CD8-positive, alpha-beta memory T cell (primary cell): ENCODE measurements at places on chromosomes 6 and 20. TPM values are rescaled to one million over a fixed set of nuclear protein-coding genes. Genes with fewer than 3 reads are reported as not detected.
A peak's percentile ranks its signal among the peaks of the same experiment; 100 is the strongest.

DNA sequence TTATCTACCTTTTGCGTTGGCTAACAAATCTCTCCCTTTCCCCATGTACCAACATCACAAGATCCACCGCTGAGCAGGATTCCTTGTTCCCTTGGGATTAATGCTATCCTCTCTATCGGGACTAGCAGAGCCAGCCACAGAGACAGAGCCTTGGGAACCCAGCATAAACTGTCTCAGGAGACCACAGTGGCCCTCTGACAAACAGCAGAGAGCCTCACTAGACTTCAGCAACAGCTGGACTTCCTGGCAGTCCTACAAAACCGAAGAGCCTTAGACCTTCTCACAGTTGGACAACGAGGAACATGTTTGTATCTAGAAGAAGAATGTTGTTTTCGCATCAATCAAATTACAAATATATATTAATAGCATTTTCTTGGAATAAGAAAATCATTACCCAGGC is 39.6 kb upstream of the POU5F1 start:
- no peak for DNase-seq

DNA sequence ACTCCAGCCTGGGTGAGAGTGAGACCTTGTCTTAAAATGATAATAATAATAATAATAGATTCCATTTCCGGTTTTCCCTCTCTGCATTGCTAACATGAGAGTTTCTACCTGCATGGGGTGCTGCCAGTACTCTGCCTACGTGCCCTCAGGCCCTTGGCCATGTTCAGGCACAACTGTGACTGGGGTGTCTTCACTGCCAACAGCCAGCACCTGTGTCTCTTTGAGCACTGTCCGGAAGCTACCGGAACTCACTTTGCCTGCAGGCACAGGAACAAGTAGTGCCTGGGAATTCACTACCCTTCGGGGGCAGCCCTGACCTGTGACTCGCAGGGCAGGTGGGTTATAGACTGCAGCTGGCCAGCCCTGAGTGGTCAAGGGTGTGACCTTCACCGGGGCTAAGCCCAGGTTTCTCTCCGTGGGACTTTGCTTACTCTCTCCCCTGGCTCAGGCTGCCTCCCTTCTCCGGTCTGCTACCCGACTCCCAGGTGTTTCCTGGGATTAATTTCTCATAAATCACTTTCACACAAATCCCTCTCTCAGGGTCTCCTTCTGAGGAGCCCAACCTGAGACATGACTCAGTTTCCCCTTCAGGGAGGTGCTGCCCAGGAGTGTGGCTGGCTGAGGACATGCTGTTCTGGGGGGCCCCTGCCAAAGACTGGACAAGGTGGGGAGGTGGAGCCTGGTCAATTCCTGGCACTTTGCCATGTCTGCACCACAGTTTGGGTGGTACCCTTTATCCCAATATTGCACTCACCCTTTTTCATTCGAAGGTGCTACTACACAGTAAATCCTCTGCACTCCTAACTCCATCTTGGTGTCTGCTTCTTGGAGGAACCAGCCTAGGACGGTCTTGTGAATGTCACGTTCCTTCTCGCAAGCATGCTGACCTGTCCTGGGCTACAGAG is 79.5 kb upstream of the RALGAPA2 start:
- DNase-seq: peak; percentile 48

GRCh38 chr6:16639684-16640480 is 121.4 kb downstream of the ATXN1 start:
- DNase-seq: no peak

- DNase-seq: no peak
Measured at GRCh38 chr6:30776390-30777154, 32.2 kb upstream of the IER3 start.

GRCh38 chr6:98880486-98880885 is 46.1 kb downstream of the POU3F2 start:
- no peak for DNase-seq

DNA sequence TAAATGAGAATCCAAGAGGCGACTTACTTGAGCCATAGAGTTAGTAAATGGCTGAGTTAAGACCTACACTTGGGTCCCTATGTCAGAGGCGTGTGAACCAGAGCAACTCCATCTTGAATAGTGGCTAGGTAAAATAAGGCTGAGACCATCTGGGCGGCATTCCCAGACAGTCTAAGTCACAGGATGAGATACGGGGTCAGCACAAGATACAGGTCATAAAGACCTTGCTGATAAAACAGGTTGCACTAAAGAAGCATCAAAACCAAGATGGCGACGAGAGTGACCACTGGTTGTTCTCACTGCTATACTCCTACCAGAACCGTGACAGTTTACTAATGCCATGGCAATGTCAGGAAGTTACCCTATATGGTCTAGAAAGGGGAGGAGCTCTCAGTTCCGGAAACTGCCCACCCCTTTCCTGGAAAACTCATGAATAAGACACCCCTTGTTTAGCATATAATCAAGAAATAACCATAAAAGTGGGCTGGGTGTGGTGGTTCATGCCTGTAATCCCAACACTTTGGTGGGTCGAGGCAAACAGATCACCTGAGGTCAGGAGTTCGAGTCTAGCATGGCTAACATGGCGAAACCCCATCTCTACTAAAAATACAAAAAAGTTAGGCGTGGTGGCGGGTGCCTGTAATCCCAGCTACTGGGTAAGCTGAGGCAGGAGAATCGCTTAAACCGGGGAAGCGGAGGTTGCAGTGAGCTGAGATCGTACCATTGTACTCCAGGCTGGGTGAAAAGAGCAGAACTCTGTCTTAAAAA is 43.9 kb upstream of the EEF1A1 start:
- no peak for DNase-seq

DNA sequence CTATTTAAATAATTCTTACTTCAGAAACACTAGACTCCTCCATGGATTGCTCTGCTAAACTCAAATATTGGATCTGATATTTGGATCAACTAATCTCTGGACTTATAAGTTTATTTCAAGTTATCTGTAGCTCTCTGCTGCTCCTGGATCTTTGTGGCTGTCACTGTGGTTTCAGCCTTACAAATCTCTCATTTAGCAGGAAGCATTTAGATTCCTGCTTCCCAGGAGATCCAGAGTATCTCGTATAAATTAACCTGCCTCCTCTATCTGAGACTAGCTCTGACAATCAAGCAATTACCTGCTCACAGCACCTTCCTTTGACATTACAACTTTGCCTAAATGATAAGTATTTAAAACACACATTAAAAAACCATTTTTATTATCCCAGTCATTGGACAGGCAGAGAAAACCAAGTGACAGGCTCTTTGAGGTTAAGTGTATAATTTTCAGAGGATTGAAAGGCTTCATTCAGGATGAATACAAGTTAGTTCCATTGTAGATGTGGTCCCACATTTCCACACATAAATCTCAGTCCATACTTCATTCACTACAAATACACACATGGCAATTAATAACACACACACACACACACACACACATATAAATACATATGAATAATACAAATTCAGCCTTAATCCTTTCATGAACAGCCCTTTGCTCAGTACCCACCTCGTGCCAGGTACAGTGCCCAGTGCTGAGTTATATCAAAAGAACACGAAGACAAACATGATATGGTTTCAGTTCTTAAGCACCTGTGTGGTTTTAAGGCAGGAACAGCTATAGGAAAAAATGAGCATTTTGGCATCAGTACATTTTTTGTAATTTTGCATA is 55.5 kb upstream of the PLCB1 start:
- DNase-seq: no peak

DNA sequence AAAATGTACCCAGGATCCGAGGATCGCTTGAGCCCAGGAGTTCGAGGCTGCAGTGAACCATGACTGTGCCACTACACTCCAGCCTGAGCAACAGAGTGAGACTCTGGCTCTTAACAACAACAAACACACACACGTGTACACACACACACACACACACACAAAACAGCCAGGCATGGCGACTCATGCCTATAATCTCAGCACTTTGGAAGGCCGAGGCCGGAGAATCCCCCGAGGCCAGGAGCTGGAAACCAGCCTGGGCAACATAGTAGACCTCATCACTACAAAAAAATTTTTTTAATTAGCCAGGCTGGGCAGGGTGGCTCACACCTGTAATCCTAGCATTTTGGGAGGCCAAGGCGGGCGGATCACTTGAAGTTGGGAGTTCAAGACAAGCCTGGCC is 23.3 kb upstream of the ARFGEF2 start:
- no peak for DNase-seq

DNA sequence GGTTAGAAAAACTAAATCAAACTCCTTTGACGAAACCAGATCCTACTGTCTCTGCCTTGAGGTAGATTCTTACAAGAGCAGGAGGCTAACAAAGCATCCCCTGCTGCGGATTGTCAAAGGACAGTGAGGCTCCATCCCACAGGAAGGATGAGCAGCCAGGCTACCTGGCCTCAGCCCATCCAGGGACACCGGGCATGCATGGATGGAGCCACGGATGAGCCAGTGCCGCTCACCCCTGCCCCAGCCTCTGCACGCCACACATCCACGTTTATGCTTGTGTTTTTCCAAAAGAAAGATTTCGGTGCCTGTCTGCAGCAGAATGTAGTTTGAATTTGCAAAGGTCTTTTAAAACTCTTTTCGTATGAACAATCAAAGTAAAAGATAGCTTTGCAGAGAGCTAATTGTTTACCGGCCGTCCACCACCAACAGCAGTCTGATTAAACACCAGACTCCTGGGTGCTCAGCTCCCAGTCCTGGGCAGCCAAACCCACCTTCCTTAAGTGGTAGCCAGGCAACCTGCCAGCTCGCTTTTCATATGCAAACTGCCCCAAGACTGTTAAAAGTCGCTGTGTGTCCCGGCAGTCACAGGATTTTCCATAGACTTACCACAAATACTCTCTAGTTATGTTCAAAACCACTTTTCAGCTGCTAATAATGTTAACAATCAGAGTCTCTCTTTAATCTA is 999 bp downstream of the THBS2 start:
- no peak for DNase-seq

Gene EMILIN3
- not detected for total RNA-seq

GRCh38 chr6:44432726-44433125 is 45.2 kb downstream of the CDC5L start:
- no peak for DNase-seq
